ENCODE measurements at places on chromosomes 4 and X.

DNA sequence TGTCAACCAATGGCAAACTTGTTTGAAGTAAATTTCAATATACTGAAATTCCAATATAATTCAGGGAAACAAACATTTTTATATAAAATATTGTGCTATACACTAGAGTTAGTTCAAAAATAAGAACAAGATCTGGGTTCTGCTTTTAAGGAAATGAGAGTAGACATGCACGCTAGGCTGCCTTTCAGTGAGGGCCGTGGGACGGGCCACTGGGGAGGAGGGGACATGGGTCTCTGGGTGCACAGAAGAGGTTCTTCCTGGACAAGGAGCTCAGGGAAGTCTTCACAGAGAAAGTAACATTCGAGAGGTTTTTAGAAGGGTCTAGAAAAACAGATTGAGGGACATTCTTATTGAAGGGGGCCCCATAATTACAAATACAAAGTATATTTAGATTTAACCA is 64.4 kb downstream of the SHROOM3 start:
- no peak for DNase-seq

- no peak for DNase-seq
Measured at GRCh38 chr4:2734612-2735011, 21.5 kb downstream of the TNIP2 start.

DNA sequence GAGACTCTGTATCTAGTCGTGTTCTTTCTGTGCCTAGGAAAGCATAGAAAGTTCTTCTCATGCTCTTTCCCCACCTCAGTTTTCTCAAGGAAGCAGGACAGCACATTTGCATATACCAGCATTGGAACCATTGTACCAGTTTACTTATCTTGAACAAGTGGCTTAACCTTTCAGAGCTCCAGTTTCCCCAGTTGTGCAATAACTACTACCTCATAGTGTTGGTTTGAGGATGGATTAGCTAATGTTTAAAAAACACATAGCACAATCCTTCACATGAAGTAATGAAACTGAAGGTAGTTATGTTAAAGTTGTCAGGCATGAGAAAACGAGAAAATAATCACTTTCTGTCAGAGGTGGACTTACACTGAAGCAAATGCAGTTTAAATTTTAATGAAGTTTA is 92.2 kb upstream of the H2AZ1 start:
- DNase-seq, result no peak

- DNase-seq, result no peak
Measured at GRCh38 chr4:81215931-81216330, 909 bp upstream of the PRKG2 start.

- DNase-seq, result no peak
Measured at GRCh38 chr4:72274251-72274650, 242.5 kb downstream of the NPFFR2 start.

DNA sequence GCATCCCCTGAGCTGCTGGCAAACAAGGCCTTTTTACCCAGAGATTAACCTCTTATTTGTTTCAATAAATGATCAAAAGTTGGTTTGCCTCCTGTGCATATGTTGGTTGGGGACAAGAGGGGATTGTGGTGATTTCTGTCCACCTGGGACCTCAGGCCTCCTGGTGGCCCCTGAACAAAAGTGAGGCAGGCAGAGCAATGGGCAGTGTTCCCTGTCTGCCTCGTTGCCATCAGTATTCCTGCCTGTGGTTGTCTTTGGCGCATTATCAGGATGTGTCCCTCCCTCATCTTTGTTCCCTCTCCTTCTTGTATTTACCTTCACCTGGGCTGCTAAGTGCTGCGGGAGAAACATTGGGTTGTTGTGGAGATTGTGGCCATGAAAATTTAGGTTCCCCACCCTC is 65.3 kb upstream of the DRD5 start:
- DNase-seq, result no peak

DNA sequence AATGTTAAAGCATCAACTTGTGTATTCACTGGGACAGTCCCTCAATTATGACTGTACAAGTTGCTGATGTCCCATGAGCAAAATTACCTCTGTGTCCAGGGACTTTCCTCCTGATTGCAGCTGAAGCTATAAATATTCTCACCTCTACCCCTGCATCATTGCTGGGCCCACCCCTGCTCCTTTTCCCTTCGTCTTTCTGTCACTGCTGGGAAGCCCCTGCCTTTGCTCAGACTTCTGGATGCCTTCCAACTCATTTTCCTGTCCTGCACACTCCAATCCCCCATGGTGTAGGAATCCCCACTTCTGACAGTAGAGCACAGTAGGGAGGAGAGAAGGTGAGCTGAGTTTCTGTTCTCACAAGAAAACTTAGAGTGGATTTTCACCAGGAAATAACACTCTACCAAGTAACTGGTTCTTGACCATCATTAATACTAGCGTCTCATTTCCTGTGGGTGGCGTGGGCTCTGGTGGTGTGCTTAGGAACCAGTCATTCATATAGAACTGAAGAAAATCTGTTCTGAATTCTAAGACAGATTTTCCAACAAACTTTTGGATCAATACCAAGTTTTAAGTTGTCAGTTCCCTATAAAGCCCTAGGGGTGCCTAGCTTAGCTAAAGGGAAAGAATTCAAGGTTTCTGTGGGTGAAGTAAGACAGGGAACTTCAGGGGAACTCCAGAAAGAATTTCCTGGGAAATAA is 136.2 kb upstream of the MED14 start:
- no peak for DNase-seq
